ENCODE measurements at places on chromosomes 7 and 10.

DNA sequence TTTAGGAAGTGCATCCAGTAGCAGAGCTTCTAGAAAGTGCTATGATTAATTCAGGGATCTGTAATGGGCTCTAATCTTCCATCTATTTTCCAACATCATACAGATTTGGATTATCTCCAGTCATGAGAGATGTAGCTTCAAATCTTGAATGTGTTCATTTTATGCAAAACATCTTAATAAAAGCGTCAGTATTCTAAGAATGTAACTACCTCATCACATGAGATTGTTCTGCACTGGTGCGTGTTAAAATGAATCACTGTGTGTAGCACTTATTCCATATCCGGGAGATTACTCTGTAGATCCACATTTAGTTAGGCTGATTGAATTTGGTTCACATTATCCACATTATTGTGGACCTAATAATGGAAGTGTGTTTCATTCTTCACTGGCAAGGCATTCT is 344.9 kb upstream of the CHRM2 start:
- DNase-seq = no peak

- DNase-seq = no peak
Observed at GRCh38 chr7:16742547-16742946, 11.0 kb upstream of the TSPAN13 start.

DNA sequence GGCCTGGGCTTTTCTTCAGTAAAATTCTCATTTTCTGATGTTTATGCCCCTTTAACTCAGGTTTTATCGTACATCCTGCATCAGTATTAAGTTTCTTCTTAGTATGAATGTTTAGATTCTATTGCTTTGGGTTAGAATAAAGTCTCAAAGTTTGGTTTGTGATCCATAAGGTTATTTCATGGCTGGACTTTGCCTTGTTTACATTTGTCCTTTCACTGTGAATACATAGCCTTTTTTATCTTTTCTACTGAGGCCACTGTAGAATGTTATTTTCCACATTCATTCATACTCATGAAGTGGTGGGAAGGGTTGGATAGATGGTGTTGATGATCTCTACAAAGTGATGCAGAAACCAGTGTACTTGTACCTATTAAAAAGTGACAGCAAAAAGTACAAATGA is 59.8 kb downstream of the CCSER2 start:
- DNase-seq = no peak

GRCh38 chr10:99926925-99927720 is 82.6 kb downstream of the DNMBP start:
- no peak for DNase-seq
